ENCODE measurements at places on chromosomes 1 and 21.

- no peak for DNase-seq
These were observed 8.7 kb upstream of the ZNF362 start for GRCh38 chr1:33247545-33247944.

DNA sequence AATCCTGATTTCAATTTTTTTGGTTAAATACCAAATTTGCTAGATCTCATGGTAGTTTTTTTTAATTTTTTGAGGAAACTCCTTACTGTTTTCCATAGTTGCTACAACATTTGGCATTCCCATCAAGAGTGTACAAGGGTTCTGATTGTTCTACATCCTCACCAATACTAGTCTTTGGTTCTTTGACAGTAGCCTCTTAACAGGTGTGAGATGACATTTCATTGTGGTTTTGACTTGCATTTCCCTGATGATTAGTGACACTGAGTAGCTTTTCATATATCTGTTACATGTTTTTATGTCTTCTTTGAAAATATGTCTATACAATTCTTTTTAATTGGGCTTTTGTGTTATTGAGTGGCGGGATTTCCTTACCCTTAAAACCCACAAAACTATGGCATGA, 20.9 kb upstream of the RGS13 start:
- DNase-seq: no peak

DNA sequence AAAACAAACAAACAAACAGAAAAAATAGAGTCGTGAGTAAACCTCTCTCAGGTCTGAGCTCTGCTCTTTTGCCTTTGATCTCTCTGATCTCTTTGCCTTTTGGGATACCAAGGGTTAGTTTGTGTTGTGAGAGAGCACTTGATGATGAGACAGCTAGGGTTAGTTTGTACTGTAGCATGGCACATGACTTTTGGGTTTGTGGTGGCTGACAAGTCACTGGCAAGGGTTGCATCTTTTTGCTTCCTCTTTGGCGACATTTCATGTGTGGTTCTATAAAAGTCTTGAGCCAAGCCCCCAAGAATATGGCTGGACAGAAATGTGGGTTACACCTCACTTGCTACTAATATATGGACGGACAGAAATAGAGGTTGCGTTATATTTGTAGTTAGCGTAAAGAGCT, 60.5 kb downstream of the TESK2 start:
- no peak for DNase-seq

DNA sequence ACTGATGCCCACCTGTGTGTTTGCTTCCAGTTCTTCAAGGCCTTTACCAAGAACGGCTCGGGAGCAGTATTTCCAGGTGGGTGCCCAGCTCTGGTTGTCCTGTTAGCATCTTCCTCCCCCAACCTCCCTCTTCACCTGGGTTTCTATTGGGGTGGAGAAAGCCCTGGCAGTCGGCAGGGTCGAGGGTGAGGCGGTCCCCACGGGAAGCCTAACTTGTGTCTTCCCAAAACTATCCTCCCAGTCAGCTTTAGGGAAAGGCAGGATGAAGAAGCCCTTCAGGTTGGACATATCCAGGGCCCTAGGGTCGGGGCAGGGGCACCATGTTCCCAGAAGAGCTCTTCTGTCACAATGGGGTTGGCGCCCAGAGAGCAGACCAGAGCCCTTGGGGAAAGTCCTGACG, 20.6 kb downstream of the QSOX1 start:
- no peak for DNase-seq

- DNase-seq: no peak
These were observed 487.6 kb upstream of the CAMK1G start for GRCh38 chr1:209095627-209096595.
